ENCODE measurements at places on chromosomes 6 and 20.

GRCh38 chr20:1674990-1675780 lies 17.6 kb upstream of the SIRPG start:
- DNase-seq, result no peak

DNA sequence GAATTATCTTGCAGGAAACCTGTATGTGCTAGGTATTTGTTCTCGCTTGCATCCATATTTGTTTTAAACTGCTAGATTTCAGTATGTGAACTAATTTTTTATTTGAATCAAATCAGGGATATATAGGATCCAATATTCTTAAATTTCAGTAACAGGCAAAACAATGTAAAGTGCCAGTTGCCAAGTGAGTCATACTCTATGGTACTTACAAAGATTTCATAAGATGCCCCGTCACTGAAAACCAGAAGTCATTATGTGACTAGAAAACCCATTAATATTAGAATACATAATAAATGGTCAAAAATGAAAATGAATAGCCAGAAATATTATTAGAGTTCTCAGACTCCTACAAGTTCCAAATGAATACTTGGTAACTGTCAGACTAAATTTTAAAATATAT lies 481.2 kb downstream of the TFAP2A start:
- no peak for DNase-seq

GRCh38 chr6:63940056-63940455 lies 304.5 kb downstream of the PHF3 start:
- DNase-seq, result no peak

GRCh38 chr6:127515234-127515793 lies 3.8 kb downstream of the MTCL3 start:
- no peak for DNase-seq

GRCh38 chr6:31386099-31386498 lies 17.3 kb upstream of the MICA start:
- DNase-seq, result no peak

DNA sequence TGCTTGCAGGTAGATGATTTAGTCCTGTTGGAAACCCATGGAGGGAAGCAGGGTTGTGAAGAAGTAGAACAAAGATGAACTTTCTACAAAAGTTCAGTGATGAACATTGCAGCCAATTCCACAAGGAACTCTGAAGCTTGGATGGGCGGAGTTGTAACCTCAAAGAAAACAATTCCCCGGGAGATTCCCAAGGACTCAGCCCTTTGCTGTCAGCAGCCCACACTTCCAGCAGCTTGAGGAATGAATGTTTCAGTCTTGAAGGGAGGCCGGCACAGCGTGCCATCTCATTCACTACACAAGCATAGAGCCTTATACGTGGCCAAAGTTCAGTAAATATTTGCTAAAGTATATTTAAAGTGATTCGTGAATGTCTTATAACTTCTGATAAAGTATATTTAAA lies 269.4 kb downstream of the NKAIN2 start:
- DNase-seq, result no peak

GRCh38 chr6:136403110-136403980 lies 113.7 kb upstream of the BCLAF1 start:
- DNase-seq, result no peak

DNA sequence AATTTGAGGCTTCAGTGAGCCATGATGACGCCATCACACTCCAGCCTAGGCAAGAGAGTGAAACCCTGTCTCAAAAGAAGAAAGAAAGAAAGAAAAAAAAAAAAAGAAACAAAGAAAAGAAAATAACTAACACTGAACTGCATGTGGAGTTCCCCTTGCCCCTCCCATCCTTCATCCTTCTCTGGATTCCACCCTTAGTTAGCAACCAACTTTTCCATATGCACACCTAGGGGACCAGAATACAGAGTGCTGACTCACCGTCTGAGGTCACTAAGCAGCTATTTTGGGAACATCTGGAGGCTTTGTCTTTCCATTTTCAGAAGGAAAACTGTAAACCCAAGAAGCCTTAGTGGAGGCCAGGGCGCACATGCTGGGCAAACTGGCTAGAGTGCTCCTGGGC lies 257.4 kb downstream of the MAFB start:
- DNase-seq, result no peak

DNA sequence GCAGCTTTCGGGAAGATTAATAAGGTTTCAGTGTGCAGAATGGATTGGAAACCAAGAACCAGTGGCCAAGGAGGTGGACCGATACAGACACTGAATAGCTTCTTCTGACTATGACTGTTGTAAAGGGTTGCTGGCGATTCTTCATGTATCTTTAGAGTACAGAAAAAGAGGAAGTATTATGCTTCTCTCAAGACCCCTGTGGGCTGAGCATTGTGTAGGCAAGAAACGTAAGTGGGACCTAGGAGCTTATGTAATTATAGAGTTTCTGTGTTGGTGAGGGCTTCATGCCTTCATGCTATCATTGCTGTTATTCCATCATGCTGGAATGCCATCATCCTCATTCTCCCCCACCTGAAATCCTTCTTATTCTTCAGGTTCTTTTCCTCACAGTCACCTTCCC lies 105.4 kb upstream of the AKIRIN2 start:
- no peak for DNase-seq

- DNase-seq, result no peak
Observed at GRCh38 chr6:41371461-41371991, 36.1 kb downstream of the NCR2 start.

GRCh38 chr6:35073766-35074471 lies 67.2 kb downstream of the TCP11 start:
- DNase-seq, result no peak

DNA sequence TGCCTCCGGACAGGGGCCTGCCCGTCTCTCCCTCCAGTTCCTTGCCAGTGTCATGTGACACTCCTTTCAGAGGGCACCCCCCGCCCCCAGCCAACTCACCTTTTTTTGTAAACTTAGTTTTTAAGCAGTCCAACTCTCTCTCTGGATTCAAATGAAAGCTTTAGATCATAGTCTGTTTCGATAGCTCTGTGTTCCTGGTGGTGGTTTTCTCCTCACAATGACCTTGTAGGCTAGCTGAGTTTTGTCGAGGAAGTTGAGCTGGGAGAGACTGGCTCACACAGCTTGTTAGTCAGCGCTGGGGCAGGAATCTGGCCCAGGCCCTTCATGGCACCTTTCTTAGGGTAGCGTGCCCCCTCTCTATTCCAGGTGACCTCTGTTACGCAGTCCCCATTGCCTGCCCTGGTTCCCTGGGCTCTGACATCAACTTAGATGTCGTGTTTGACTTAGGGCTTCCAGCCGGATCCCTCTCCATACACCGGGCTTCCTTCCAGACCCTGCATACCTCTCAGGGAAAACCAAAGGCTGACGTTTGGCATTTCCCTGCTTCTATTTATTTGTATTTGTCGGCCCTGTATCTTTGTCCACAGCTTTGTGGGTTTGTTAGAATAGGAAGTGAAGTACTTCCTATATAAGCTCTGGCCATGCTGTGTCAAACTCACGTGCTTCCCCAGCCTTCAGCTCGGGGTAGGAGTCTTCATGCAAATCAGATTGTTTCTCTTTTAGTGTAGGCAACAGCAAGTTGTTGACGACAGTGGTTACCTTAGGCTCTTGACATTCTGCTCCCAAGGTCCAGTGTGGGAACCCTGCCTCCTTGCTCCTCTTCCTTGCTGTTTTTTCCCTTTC lies 12.7 kb downstream of the IGF2R start:
- DNase-seq, result no peak

GRCh38 chr6:146593986-146594385 lies 4.8 kb upstream of the ADGB start:
- DNase-seq, result no peak

DNA sequence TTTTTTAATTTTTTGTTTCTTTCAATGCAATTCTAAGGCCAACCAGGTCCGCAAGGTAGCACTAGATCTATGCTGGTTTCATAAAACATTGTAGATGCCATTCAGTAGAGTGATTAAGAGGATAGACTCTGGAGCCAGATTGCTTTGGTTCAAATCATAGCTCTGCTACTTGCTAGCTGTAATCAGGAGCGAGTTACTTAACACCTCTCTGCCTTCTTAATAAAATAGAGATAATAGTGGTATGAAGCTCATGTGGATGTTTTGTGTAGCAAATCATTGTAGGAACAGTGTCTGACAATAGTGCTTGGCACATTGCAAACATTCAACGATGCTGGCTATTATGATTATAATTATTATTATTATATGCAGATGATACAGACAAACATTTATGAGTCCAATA lies 164.9 kb downstream of the LAMA2 start:
- DNase-seq, result no peak

DNA sequence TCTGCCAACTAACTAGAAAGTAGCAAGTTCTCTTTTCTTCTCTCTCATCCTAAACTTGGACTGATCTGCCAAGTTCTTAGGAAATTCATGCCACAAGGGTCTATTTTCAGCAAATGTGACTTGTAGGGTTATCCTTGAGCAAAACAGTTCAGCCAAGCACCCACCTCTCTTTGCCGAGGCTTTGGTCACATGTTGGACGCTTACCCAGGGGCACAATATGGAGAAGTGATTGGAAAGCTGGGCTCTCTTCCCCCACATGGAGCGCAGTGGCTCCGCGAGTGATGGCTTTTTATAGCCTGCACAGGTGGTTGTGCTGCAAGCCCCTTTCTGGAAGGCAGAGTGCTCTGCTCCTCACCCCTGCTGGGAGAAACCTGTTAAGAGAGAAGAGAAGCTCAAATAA lies 47.7 kb upstream of the FNDC1 start:
- no peak for DNase-seq
